Natural killer cell treated with Interleukin-12 subunit alpha and Interleukin-12 subunit beta and Interleukin-15 and Interleukin-18, amount 100 ng/mL, for 72 hours (primary cell): ENCODE measurements at places on chromosomes 5 and 9. TPM values are rescaled to one million over a fixed set of nuclear protein-coding genes. Genes with fewer than 3 reads are reported as not detected.

DNA sequence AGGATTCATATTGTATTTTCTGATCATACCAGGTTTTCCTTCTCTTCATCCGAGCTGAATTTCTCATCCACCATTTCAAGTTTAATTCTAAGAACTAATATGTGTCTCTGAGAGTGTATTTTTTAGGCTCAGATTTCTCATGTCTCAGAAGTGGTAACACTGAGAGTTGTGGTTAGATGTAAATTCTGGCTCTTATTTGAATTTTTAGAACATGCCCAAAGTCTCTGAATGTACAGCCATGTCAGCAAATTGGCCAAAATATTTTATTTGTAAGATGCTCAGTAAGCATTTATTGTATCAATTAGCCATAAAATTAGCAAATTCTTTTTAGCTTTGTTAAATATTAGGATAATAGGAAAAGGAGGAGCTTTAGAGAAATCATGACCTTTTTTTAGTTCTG lies 16.6 kb downstream of the SV2C start:
- DNase-seq = no peak
- no peaks in the 10 kb centered on the region for H3K36me3 ChIP-seq

GRCh38 chr9:76203373-76203772 lies 190.9 kb downstream of the RFK start:
- H3K27ac ChIP-seq = no peak overlapping the region
- peaks cover 2% of the 10 kb centered on the region for H3K27me3 ChIP-seq
- H3K4me1 ChIP-seq = peaks cover 13% of the 10 kb centered on the region
- no peak overlapping the region for H3K4me3 ChIP-seq
- H3K36me3 ChIP-seq = no peaks in the 10 kb centered on the region

- H3K4me3 ChIP-seq = no peak overlapping the region
- peaks cover 6% of the 10 kb centered on the region for H3K4me1 ChIP-seq
Observed at GRCh38 chr5:123451047-123451446, 27.8 kb upstream of the CEP120 start.

The SLC12A7 gene
- 13.5 TPM for total RNA-seq

The LHFPL2 gene
- total RNA-seq = 0.45 TPM

DNA sequence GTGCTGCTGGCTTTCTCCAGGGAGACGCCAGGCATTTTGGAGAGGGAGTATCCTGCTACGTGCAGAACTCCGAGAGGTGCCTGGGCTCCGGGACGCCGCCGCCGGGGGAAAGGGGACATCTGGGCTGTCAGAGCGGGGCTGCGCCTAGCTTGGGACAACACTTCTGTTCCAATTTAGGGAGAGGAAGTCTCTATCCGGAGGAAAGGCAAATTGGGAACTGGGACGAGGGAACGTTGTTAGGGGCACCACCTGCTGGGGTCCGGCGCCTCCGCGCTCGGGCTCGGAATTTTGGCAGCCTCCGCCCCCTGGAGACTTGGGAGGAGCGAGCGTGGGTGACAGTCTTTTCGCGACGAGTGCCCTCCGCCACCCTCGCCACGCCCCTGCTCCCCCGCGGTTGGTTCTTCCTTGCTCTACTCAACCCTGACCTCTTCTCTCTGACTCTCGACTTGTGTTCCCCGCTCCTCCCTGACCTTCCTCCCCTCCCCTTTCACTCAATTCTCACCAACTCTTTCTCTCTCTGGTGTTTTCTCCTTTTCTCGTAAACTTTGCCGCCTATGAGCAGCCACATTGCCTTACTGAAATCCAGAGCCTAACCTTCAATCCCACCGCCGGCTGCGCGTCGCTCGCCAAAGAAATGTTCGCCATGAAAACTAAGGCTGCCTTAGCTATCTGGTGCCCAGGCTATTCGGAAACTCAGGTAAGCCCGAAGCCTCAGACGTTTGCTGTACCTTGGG lies 1.6 kb downstream of the TSLP start:
- H3K4me3 ChIP-seq = peak overlapping the region; percentile 85
- H3K27me3 ChIP-seq = peaks cover 63% of the 10 kb centered on the region
- H3K36me3 ChIP-seq = peaks cover 13% of the 10 kb centered on the region
- peak overlapping the region; percentile 4 for H3K27ac ChIP-seq

The PTGDS gene
- 1.7 TPM for total RNA-seq

The PCYOX1L gene
- total RNA-seq = 31.6 TPM

The OLFM1 gene
- total RNA-seq = not detected

The TOPORS gene
- total RNA-seq = 12.1 TPM

The SLC6A7 gene
- total RNA-seq = not detected

The SPATA31C1 gene
- not detected for total RNA-seq

GRCh38 chr9:125743682-125744428 lies 3.3 kb upstream of the PBX3 start:
- peaks cover 3% of the 10 kb centered on the region for H3K27me3 ChIP-seq
- no peak overlapping the region for H3K27ac ChIP-seq
- peaks cover 17% of the 10 kb centered on the region for H3K4me1 ChIP-seq
- no peaks in the 10 kb centered on the region for H3K36me3 ChIP-seq
- H3K4me3 ChIP-seq = no peak overlapping the region

- no peak overlapping the region for H3K4me3 ChIP-seq
- peaks cover 4% of the 10 kb centered on the region for H3K36me3 ChIP-seq
- peak overlapping the region; percentile 1 for H3K27ac ChIP-seq
- DNase-seq = no peak
- H3K4me1 ChIP-seq = no peaks in the 10 kb centered on the region
- no peaks in the 10 kb centered on the region for H3K27me3 ChIP-seq
Observed at GRCh38 chr9:106482733-106483132, 380.2 kb upstream of the ZNF462 start.

The FOXI1 gene
- total RNA-seq = 0.25 TPM

- no peak for DNase-seq
- H3K4me3 ChIP-seq = no peak overlapping the region
- no peak overlapping the region for H3K27ac ChIP-seq
- H3K4me1 ChIP-seq = peaks cover 19% of the 10 kb centered on the region
Observed at GRCh38 chr5:142767178-142767577, 3.0 kb upstream of the ARHGAP26 start.

DNA sequence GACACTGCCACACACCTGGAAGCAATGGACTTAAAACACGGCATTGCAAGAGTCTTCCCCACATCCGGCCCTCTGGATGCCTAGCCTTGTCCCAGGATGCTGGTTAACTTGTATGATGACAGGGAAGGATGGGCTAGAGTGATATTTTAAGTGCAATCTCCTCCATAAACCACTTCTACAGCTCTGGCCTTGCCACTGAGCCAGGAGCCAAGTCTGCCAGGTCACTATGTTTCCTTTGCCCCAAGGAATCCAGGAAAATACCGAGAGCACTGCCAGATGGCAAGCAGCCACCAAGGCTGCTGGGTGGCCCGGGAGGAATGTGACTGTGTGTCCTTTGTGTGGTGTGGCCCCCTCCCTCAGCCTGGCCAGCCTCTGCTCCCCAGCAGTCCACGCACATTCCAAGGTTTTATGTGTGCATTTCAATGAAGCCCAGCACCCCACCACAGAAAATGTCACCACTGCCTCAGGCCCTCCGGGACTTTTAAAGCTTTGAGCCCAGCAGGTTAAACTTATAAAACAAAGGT lies 106.0 kb downstream of the FRMD3 start:
- no peak for DNase-seq
- no peak overlapping the region for H3K27ac ChIP-seq
- no peaks in the 10 kb centered on the region for H3K4me1 ChIP-seq
- no peaks in the 10 kb centered on the region for H3K36me3 ChIP-seq
- H3K27me3 ChIP-seq = no peaks in the 10 kb centered on the region

GRCh38 chr5:153974813-153975163 lies 63.9 kb downstream of the FAM114A2 start:
- peaks cover 7% of the 10 kb centered on the region for H3K27me3 ChIP-seq
- no peaks in the 10 kb centered on the region for H3K4me1 ChIP-seq
- H3K27ac ChIP-seq = no peak overlapping the region
- no peak for DNase-seq
- H3K4me3 ChIP-seq = no peak overlapping the region
- no peaks in the 10 kb centered on the region for H3K36me3 ChIP-seq
